ENCODE measurements at places on chromosomes 12 and 14. TPM values are rescaled to one million over a fixed set of nuclear protein-coding genes. Genes with fewer than 3 reads are reported as not detected.

- peak; percentile 64 for DNase-seq
Observed at GRCh38 chr14:20855652-20856291, 35.4 kb upstream of the RNASE3 start.

DNA sequence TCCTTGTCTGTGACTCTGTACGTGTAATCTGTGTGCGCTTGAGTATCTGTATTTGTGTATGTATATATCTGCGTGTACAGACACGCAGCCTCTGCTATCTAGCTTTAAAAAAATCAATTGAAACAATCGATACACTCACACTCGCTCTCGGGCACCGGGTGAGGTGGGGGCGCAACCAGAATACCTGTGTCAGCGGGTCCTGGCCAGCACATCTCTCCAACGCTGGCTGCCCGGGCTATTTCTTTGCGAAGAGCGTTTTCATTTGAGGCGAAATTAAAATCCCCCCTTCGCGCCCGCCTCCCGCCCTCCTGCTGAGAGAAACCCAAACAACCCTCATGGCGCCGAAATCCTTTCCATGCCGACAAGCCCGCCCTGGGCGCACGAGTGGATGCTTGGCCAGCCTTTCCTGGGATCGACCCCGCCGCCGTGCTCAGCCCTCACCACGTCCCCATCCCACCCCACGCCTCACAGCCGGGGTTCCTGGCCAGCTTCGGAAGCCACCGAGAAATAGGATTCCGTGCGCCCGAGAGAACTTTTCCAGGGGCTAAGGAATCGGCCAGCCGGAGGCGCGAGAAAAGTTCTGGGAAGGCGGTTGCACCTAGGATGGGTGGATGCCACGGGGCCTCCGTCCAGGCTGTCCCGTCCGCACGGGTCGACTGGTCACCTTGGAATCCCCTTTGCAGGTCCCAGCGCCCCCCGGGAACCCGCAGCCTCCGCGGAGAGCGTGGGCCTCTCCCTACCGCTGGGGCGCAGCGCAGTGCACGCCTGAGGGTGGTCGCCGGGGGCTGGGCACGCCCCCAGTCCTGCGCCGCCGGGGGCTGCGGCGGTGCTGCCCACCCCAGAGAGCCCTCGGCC, 1.0 kb downstream of the ZDHHC22 start:
- no peak for DNase-seq

GRCh38 chr12:52631264-52631663, 12.9 kb upstream of the KRT73 start:
- DNase-seq = no peak

The CLEC7A gene
- total RNA-seq = not detected

The MARK3 gene
- total RNA-seq = 77.7 TPM

The LMNTD1 gene
- not detected for total RNA-seq

Data from HT1080 (cell line).